ENCODE measurements at places on chromosomes 3 and 15.

DNA sequence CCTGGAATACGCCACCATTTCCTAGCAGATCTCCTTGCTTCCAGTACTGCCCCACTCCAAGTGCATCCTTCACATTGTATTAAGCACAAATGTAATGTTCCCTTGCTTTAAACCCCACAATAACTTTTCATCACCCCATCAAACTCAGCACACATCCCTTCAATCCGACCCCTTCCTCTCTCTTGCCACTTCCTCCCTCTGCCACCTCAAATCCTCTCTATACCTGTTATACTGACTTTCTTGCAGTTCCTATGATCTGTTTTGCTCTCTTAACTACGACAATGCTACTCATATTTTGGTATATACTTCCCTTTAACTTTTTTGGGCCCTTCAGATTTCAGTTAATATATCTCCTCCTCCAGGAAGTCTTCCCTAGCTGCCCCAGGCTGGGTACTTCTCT is 14.1 kb downstream of the PARL start:
- DNase-seq, result no peak

DNA sequence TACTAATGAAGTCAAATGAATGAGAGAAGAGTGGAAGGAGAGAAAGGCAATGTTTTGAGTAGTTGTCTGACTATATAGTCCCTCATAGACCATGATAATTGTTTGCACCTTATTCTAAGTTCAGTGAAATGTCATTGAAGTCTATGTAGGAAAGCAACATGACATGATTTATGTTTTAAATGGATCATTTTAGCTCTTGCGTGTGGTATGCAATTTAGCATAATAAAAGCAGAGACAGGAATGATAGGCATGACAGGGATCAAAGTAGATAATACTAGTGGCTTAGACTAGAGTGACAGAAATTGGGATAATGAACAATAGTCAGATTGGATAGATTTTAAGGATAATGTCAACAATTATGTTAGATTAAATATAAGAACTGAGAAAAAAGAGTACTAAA is 132.5 kb downstream of the PYDC2 start:
- no peak for DNase-seq

GRCh38 chr3:17121336-17121735 is 236.6 kb downstream of the PLCL2 start:
- DNase-seq, result no peak

DNA sequence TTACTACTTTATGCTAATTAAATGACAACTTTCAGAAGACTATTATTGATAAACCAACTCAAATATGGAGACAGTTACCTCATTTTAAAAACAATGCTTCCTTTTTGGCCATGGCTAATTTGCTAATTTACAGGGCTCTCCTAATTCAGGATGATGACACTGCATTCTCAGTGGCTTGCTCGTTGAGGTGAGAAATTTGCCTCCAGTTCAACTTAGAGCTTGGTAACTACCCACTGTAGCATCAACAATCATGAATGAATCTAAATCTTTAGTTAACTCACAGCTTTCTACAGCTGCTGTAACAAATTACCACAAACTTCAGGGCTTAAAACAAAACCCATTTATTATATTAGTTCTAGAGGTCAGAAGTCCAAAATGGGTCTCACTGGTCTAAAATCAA is 14.0 kb downstream of the PBRM1 start:
- DNase-seq, result no peak

DNA sequence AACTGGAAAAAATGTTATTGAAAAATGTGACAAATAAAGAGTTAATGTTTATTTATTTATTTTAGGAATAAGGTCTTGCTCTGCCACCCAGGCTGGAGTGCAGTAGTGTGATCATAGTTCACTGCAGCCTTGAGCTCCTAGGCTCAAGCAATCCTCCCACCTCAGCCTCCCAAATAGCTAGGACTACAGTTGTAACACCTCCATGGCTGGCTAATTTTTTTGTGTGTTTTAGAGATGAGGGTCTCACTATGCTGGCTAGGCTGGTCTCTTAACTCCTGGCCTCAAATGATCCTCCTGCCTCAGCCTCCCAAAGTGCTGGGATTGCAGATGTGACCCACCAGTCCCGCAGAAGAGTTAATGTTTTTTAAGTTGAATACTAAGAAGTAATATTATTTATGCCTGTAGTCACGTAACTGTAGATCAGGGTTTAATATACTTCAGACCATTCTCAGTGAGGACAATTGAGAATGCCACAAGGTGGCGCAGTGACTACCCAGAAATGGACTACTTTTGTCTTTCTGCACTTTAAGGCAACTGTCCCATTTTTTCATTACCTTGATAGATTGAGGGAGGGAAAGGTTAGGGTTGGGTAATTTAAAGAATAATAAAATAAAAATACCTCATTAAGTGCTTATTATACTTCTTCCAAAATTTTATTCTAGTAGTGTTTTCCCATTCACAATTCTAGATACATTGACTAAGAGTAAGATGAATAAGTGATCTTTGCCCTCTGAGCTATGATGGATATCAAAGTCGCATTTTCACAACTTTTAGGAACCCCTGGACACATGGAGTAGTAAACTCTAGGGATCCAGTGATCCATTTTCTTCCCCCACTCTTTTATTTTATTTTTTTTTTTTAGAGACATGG is 6.0 kb downstream of the MUC13 start:
- peak; percentile 64 for DNase-seq

GRCh38 chr3:103083848-103084631 is 649.2 kb downstream of the ZPLD1 start:
- DNase-seq, result no peak

GRCh38 chr15:25643120-25643519 is 204.3 kb upstream of the UBE3A start:
- DNase-seq, result no peak

DNA sequence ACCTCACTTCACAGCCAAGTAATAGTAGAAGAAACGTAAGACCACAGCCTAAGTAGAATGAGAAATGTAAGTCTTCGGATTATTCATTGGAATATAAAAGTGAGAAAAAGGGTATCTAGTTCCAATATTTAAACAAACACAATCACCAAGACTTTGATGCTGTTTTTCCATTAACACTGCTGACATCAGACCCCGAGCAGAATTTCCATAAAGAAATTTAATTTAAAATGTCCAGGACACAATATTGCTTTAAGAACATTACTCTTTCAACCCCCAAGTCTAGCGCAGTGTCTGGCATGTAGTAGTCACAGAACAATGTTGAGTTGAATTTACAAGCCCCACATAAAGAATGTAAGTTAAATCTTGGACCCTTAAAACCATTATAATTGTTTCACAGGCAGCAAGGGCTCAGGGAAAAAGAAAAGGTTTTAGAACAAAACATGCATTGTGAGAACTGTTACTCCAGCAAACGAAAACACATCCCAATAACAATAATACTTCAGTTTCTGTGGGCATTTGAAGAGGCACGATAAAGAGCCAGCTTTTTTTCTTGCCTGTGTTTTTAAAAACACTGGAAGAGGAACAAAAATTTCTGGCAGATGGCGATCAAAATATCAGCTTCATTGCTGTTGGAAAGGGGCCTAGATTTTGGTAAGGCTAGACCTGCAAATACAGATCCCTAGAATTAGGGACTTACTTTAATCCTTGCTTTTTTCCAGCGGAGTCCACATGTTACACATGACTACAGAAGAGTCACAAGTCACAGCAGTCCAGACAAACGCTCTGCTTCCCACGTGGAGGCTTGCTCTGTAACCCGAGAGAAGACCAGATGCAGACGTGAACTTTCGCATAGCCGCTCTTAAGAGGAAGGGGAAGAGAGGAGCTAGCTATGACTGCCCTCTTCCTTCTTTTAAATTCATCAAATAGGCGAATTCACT is 77.9 kb upstream of the IGSF10 start:
- no peak for DNase-seq

DNA sequence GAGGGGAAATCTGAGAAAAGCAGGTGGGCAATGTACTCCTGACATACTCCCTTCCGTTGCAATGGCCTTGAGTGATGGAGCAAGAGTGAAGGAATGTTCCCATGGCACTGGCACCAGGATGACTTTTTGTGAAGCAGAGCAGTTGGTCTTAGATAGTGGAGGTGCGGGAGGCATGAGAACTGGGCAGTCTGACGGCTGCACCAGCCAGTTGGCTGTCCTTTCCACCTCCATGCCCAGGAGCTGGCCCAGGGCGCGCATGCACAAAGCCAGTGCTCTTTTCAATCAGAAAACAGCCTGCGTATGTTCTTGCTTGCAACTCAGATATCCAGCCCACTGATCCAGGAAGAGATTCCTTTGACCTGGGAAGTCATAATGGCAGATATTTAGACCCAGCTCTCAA is 136.8 kb downstream of the PGPEP1L start:
- no peak for DNase-seq

DNA sequence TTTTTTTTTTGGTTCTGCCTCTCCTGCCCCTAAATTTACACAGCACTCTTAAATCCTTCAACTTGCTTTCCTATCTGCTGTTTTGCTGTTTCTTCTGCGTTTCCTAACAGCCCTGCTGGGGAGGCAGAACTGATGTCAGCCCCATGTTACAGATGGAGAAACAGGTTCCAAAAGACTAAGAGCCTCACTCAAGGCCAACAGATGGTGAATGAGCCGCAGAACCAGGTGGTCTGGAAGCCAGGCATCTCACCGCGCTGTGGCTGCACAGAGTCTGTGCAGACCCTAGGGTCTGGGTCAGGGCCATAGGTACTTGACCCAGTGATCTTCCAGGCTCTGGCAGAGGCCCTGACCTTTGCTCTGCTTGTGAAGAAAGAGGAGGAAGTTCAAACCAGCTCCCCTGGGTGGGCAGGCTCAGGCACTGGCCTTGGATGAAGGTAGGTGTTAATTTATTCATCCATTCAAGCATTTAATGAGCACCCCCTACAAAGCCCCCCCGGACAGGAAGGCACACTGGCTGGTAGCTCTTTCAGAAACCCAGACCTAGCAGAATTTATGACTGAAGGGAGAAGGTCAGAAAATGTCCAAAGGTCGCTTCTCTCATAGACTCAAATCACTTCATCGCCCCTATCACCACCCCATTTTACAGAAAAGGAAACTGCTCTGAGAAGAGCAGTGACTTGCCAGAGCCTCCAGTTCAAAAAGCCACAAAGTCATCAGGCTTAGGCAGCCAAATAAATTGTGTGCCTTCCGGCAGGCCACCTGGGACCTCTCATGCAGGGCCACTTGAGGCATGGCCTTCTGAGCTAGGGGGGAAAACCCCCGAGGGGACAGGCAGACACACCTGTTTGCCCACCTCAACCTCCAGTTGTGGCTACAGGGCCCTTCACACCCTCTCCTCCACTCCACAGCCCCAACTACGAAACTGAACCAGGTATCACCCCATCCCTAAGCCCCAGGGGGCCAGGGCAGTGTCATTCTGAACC is 2.7 kb downstream of the CHDH start:
- DNase-seq, result peak; percentile 47

GRCh38 chr3:152945556-152945955 is 110.6 kb downstream of the P2RY1 start:
- DNase-seq, result no peak

DNA sequence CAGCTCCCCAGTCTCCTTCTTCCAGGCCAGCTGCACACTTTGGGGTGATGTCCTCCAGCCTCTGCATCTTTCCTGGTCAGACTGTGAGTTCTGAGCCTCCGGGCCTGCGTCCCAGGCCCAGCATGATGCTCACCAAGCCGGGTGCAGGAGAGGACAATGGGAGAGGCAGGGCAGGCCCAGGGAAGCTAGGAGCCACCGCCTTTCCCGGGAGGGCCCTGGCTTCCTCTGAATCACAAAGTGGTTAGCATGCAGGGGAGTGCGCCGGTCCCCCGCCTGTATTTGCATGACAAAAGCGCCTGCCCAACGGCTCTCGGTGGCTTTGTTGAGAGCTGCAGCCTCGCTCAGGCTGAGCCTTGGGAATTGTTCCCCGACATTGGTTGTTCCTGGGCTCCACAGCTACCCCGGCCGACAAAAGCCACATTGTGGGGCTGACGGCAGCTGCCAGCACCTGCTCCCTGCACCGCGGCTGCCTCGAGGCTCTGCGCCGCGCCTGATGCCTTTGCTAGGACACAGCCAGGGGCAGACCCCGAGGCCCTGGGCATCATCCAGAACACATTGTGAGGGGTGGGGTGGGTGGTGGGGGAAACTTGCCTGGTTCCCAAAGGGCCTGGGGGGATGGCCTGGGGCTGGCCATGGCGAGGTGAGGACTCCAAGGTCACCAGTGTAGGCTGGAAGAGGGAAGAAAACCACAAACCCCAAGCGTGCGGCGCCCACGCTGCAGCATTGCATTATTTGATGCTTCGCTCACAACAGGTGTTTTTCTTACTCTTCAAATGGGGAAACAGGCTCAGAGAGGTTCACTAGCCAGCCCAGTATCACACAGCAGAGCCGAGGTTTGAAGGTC is 20.0 kb upstream of the KLF13 start:
- no peak for DNase-seq

DNA sequence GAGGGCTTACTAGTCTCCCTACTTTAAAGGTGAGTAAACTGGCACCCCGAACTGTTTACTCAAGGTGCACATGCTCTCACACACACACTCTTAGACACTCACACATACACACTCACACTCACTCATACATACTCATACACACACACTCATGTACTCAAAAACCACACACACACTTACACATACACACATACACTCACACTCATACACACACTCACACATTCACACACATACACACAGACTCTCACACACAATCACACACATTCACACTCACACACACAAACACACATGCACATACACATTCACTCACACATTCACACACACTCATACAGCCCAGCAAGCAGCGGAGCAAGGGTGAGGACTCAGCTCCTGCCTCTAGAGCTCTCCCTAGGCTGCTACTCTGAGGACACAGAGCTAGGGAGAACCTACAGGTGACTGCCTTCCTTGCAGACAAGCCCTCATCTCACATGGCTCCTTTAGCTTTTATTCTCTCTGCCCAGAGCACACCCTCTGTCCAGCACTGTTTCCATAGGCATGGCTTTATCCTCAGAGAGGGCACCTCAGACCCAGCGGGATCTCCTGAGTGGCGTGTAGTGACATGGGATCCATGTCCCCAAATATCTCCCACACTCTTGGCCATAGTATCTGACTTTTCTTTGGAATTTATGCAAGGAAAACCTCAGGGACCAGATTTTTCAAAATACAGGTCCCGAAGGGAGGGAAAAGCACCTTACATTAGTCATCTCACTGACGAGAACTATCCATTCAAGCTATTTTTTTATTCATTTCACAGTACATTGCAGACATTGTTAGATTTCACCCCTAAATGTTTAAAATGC is 26.2 kb upstream of the ATG7 start:
- no peak for DNase-seq

DNA sequence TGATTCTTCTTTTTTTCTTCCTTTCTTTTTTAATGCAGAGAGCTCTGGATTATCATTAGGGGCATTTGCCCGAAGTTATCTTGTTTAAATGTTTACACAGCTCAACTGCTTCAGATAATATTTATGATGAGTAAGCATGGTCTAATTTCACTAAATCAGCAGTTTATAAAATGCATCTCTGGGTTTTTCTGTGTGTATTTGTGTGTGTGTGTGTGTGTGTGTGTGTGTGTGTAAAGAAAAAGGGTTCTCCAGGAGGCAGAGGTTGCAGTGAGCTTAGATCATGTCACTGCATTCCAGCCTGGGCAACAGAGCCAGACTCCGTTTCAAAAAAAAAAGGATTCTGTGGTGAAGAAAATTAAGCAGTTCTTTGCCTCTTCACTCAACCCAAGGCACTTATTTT is 25.9 kb upstream of the TNFSF10 start:
- no peak for DNase-seq

- no peak for DNase-seq
These were observed 442.9 kb downstream of the EDEM1 start for GRCh38 chr3:5630406-5630805.

GRCh38 chr15:49709646-49710214 is 88.9 kb downstream of the DTWD1 start:
- no peak for DNase-seq
